Right lung (tissue), 10 donors: ENCODE measurements at places on chromosomes 1 and 21. TPM values are rescaled to one million over a fixed set of nuclear protein-coding genes. Genes with fewer than 3 reads are reported as not detected.

CD34 gene
- 136 TPM for polyA plus RNA-seq

NFASC gene
- polyA plus RNA-seq, result 1.1 TPM

ADGRB2 gene
- polyA plus RNA-seq, result 19.6 TPM

C1QB gene
- 17.1 TPM for polyA plus RNA-seq

ST6GALNAC5 gene
- 16.3 TPM for polyA plus RNA-seq

IFI44L gene
- 3.0 TPM for polyA plus RNA-seq

C1orf159 gene
- 8.5 TPM for polyA plus RNA-seq

SH3BGR gene
- 3.4 TPM for polyA plus RNA-seq

PLPPR5 gene
- polyA plus RNA-seq, result 3.5 TPM

DNA sequence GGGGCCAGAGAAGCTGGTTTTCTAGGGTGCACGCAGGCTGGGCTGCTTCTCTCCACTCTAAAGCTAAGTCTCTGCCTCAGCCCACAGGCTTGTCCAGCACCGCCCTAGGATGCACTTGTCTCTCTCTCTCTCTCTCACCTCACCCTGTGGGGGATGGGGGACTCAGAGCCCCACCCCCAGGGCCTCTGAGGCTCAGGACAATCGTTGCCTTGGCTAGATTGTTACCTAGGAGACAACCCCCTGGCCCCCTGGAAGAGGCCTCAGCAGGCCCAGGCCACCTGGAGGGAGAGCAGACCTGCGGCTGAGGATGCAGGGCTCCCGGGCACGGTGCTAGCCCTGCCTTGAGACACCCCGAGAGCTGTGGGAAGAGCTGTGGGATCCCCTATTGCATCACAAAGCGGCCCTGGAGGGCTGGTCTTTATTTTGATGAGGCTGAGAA, at the start of gene ACTRT2:
Gene ACTRT2 (plus strand): TSS at position 235 of the 439 bp plus-strand sequence. CDS start 220 bp downstream, outside the sequence.
- DNase-seq, result no peak

DNA sequence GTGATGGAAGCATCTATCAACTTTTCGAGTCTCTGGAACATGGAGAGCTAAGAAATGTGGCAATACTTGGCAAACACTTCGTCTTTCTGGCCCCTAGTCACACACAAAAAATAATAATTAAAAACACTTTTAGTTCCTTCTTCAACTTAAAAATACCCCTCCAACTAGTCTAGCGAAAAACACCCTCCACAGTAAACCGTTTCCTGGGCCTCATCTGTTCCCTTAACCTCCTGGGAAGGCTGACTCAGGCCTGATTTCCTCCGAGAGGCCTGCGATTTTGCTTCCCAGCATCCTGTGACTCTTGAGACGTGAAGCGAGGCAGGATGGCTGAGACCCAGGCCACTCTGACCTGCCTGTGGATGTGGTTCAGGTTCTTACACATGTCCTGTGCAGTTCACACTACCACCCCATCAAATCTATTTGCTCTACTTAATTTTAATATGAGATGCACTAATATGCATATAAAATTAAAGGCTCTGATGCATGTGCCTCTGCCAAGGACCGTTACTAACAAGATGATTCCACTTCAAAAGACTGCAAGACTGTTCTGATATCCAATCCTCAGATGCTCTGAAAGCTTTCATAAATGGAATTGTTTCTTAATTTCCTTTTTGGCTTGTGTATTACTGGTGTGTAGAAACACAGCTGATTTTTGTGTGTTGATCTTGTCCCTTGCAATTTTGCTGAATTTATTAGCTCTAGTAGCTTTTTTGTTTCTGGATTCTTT, 3.5 kb downstream of the NAV1 start:
- no peak for DNase-seq

- no peak for DNase-seq
Observed at GRCh38 chr1:208158640-208159554, 85.3 kb downstream of the PLXNA2 start.

DNA sequence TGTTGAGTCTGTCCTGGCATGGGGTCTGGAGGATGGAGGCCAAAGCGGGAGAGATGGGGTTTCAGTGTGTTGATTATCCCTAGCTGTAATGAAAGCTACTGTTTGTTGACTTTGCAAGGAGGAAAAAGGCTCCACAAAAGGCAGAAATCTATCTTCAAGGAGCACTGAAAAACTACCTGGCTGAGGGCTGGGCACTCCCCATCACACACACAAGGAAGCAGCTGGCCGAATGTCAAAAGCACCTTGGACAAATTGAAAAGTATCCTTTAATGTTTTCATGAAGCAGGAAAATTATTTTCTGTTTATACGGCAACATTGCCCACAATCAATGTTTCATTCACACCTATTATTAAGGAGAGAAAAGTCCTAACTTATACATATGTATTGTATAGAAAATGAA, 27.8 kb upstream of the PWP2 start:
- no peak for DNase-seq

DNA sequence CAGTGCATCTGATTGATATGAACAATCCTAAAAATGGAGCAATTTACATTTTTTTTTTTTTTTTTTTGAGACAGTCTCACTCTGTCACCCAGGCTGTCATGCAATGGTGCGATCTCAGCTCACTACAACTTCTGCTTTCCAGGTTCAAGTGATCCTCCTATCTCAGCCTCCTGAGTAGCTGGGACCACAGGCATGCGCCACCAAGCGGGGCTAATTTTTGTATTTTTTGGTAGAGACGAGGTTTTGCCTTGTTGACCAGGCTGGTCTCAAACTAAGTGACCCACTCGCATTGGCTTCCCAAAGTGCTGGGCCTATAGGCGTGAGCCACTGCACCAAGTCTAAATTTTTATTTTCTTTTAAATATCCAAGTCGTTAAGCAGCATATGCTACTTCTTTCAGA, 109.0 kb downstream of the FAF1 start:
- DNase-seq, result no peak

- no peak for DNase-seq
Observed at GRCh38 chr1:119310301-119310700, 58.3 kb upstream of the HAO2 start.

DNA sequence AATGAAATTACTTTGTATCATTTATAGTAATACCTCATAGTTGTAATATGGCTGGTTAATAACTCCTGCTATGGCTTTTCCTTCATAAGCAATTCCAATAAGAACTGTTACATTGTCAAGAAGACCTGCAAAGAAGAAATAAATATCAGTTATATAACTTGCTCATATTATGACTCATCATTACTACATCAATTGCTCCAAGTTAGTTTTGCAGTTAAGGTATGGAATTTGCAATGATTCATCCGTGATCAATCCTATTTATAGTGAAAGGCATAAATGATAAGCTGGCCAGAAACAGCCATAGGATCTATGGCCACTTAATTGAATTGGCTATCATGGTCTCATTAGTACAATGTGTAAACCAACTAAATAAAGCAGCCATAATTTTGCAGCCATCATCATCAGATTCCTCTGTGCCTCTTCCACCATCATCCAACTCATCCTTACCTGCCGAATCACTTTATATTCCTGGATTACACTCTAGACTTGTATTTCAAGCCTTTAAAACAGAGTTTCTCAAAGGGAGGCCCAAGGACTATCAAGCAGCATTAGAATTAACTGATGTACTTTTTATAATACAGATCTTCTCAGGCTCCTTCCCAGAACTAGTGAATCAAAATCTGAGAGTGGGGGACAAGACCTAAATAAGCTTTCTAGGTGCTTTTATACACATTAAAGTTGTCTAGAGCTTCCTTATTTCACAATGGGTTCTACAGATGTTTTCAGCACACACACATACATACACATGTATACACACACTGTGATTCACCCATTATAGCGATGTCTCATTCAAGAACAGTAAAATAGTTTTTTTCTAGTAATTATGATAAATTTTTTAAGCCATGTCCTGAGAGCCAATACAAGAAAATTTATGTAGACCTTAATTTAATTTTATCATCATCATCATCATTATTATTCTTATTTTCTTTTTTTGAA, 21.2 kb upstream of the EPRS1 start:
- DNase-seq, result no peak

DNA sequence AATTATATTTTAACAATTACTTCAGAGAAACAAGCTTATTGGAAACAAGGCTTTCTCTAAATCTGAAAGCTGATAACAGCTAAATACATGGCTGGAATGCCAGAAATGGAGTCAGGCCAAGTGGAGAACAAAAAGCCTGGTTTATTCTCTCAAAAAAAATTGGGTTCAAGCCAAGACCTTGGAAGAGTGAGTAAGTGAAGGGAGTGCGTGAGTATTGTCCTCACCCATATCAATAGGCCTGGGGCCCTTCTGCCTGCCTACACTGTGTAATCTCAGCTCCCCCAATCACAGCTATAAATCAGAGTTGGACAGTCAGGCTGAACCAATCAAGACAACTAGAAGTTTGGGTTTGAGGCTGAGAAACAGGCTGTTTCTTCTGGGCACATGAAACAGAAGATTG, 7.4 kb downstream of the KYAT3 start:
- peak; percentile 67 for DNase-seq

- no peak for DNase-seq
Observed at GRCh38 chr1:231757101-231757404, 130.5 kb downstream of the DISC1 start.

DNA sequence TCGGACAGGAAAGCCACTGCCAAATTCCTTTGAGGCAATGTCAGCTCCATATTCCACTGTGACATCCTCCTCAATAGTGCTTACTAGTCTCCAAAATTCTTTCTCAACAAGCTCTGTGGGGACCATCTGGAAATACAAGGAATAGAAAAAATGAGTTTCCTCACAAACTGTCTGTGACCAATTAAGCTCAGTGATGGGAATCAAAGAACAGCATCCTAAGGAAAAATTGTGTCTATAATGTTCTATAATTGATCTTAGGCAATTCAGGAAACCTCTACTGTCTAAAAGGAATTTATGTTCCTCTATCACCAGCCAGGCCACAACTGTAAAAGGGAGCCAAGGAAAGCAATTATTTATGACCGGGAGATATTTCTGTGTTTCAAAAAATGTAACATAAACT, 46.1 kb upstream of the SYT2 start:
- no peak for DNase-seq

GRCh38 chr1:81542196-81542595, 258.5 kb upstream of the ADGRL2 start:
- DNase-seq, result no peak

DNA sequence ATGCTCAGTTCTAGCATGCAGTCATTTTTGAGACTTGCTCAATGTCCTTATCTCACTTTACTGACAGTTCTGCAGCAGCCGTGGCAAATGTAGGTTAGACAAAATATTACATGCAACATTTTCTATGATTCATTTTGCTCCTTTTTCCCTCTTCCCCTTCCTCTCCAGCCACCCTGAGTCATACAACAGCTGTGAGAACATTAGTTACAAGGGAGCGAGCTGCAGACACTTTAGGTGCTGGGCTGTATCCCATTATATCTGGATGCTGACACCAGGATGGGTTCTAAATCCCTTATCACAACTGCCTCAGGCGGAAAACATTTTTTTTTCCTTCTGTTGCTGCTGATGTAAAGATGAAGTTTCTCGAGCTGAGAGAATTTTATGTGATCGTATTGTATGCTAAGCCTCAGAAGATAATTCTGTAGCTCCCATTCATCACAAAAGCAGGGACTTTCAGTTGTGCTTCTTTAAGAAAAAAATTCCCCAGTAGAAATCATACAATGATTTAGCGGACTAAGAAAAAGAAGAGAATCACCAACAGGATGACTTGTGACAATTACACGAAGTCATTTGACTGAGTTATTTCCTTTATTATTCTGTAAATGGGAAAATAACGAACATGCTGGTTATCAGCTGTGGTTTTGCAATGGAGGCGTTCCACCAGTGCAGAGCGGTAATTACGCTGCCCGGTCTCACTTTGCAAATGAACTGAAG, 345.0 kb downstream of the DISC1 start:
- DNase-seq, result no peak

GRCh38 chr1:202659974-202660373, 50.3 kb downstream of the SYT2 start:
- no peak for DNase-seq

DNA sequence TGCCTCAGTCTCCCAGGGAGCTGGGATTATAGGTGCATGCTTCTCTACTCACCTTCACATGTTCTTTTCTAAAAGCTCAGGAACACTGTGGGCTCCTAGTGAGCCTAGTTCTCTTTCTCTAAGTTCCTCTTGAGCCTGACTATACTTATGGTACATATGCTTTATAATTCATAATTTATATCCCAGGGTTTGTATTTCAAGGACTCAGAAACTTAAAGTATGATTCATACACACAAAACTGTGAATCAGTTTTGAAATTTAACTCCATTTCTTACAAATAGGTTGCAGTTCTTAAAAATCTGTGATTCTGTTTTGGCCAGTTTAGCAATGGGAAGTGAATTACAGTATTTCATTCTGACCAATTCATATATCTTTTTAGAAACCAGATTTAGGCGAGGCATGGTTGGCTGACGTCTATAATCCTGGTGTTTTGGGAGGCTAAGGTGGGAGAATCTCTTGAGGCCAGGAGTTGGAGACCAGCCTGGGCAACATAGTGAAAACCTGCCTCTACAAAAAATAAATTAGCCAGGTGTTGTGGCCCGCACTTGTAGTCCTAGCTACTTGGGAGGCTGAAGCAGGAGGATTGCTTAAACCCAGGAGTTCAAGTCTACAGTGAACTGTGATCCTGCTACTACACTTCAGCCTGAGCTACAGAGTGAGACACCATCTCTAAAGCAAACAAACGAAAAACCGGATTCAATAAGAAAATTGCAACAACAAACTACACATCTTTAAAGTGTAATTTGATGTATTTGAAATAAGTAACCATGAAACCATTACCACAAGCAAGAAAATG, 15.6 kb downstream of the RASAL2 start:
- DNase-seq, result no peak

DNA sequence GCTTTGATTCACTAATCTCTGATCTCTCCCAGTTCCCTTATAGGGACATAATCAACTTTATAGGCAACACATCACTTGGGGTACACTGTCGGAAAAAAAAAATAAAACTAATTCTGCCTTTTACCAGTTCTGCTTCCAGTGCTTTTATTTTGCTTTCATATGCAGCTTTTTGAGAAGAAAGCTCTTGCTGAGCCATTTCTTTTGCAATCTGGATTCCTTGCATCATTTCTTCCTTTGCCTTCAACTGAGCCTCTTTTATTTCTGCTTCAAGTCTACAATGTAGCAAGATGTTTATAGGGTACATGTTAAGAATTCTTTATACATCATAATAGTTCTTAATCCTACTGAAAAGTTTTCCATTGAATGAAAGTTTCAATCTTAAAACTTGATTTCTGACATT, 30.6 kb downstream of the KIF14 start:
- no peak for DNase-seq

DNA sequence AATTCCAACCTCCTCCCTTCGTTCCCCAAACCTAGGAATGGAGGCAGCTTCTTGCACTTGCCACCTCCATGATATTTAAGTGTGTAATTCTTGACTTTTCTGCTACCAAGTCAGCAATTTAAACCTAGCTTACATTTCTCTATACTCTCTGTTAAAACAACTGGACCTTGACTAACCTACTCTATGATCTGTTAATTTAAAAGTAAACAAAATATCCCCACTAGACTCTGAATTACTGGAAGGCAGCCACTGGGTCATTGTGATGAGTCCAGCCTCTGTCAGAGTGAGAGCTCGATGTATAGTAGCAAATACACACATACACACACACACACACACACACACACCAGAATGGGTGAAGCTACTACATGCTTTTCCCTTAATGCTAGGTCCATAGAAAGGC, 40.0 kb upstream of the DHCR24 start:
- peak; percentile 7 for DNase-seq

GRCh38 chr21:14076143-14076806, 134.5 kb downstream of the LIPI start:
- DNase-seq, result no peak

- no peak for DNase-seq
Observed at GRCh38 chr1:187977298-187977697, 1148.5 kb downstream of the PLA2G4A start.

- DNase-seq, result no peak
Observed at GRCh38 chr1:167314671-167315070, 94.0 kb downstream of the POU2F1 start.

- DNase-seq, result peak; percentile 80
Observed at GRCh38 chr21:27371115-27371974, 404.5 kb upstream of the ADAMTS5 start.
